Cerebellum (tissue), 4 donors: ENCODE measurements at places on chromosomes 7 and 10. TPM values are rescaled to one million over a fixed set of nuclear protein-coding genes. Genes with fewer than 3 reads are reported as not detected.

The CUTC gene
- total RNA-seq = 8.2 TPM

The PILRA gene
- 3.3 TPM for total RNA-seq

The IGFBP3 gene
- total RNA-seq = 19.4 TPM

The SRRM3 gene
- total RNA-seq = 16.3 TPM

The ATOH7 gene
- 1.5 TPM for total RNA-seq

The HKDC1 gene
- total RNA-seq = 0.91 TPM

The CALHM3 gene
- total RNA-seq = not detected

The GALNT17 gene
- total RNA-seq = 41.3 TPM

- no peak for DNase-seq
These were observed 252.7 kb upstream of the FERD3L start for GRCh38 chr7:19397911-19398310.

DNA sequence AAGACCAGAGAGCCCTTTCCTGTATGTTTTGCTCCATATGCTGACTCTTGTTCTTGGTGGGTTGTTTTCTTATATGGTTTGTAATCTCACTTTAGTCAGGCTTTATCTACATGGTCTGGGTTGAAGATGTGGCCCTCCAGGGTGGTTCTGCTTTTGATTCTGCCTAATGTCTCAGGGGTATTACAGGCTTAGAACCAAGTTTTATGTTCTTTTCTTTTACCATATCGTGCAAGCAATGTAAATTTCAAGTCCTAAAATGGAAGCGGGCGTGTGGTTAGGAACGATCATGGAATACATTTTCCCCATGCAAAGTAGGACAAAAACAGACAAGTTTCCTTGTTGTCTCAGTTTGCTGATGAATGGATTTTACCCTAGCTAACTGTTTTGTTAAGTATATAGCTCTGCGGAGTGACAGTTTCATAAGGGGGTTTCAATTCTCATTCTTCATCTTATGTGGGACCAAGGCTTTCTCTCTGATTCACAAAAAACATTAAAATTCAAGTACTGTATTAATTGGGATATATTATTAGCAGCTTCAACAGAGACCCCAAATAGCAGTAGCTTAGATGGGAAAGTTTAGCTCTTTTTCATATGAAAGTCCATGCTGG, 58.7 kb downstream of the MTURN start:
- no peak for DNase-seq

GRCh38 chr7:101753316-101753715, 64.1 kb upstream of the CUX1 start:
- no peak for DNase-seq

GRCh38 chr10:6473901-6474370, 106.1 kb downstream of the PRKCQ start:
- DNase-seq = no peak

DNA sequence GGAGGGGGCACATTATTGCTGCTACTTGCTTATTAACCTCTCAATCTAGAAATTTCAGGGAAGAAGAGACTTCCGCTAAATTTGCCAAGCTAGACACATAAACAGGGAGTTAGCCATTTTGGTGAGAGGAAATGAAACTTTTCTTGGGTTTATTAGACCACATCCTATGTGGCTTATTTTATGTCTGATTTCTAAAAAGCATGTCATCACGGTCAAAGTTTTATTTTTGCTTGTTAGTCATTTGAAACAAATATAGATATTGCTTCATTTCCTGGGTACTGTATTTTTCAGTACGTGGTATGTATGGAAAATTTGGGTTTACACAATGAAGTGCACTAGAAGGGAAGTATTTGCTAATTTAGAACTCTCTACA, 144.1 kb downstream of the TCF7L2 start:
- no peak for DNase-seq

GRCh38 chr7:17422966-17423365, 124.5 kb downstream of the AHR start:
- no peak for DNase-seq

DNA sequence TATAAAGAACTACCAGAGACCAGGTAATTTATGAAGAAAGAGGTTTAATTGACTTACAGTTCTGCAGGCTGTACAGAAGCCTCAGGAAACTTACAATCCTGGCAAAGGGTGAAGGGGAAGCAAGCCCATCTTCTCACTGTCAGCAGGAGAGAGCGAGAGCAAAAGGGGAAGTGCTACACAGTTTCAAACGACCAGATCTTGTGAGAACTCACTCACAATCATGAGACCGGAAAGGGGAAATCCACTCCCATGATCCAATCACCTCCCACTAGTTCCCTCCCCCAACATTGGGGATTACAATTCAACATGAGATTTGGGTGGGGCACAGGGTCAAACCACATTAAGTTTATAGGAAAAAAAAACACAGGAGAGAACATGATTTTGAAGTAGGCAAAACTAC, 222.1 kb upstream of the SHH start:
- no peak for DNase-seq

- no peak for DNase-seq
These were observed 293.9 kb upstream of the NPSR1 start for GRCh38 chr7:34364130-34364529.
